ENCODE measurements at places on chromosomes 2 and 18. TPM values are rescaled to one million over a fixed set of nuclear protein-coding genes. Genes with fewer than 3 reads are reported as not detected.

Gene PKDCC
- 6.3 TPM for total RNA-seq

Gene TUBA4B
- not detected for total RNA-seq

Gene LTBP1
- total RNA-seq: 165 TPM

Gene ST8SIA5
- under 0.01 TPM for total RNA-seq

Gene ANKMY1
- total RNA-seq: 5.4 TPM

Gene REG3G
- not detected for total RNA-seq

Gene TRIM43
- not detected for total RNA-seq

Measured in dermis lymphatic vessel endothelial cell (primary cell).